Activated B cell treated with CpG ODN at 0.5 μM for 24 hours (primary cell): ENCODE measurements at places on chromosomes 7 and 10.

DNA sequence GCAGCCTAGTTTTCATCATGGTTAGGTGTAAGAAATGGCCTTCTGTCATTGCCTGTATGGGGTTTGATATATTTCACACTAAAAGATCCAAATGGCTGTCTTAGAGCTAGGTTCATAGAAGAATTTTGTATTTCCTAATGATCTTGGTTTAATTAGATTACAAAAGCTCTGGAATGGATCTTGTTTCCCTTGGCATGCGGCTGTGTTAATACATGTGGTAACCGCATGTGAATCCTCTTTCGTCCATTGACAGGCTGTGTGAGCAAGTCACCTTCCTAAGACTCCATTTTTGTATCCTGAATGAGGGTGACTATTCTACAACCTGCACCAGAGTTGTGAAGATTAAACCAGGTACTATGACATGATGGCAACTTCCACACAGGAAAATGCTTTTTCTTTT, 12.4 kb upstream of the FZD1 start:
- DNase-seq, result no peak

DNA sequence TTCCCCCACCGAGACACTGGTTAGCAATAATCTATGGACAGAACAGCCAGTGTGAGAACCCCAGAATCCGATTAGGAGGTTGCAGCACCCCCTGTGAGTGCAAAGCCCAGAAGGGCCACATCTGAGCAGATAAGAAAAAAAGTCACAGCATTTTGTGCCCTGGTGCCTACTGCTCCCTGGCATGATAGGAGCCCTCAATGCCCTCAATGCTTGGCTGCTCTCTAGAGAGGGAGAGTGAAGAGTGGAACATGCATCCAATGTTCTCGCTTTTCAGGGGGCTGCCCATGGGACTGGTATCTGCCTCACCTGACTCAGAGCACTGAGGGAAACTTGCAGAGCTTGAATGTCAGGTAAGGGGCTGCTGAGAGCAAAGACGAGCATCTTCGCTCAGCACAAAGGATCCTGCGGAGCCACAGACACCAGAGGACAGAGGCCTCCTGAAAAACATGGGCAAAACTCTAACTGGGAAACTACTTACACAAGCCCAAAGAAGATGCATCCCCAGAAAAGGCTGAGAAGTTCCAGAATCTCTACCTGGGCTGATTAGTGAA, 98.0 kb upstream of the FAM20C start:
- no peak for DNase-seq

DNA sequence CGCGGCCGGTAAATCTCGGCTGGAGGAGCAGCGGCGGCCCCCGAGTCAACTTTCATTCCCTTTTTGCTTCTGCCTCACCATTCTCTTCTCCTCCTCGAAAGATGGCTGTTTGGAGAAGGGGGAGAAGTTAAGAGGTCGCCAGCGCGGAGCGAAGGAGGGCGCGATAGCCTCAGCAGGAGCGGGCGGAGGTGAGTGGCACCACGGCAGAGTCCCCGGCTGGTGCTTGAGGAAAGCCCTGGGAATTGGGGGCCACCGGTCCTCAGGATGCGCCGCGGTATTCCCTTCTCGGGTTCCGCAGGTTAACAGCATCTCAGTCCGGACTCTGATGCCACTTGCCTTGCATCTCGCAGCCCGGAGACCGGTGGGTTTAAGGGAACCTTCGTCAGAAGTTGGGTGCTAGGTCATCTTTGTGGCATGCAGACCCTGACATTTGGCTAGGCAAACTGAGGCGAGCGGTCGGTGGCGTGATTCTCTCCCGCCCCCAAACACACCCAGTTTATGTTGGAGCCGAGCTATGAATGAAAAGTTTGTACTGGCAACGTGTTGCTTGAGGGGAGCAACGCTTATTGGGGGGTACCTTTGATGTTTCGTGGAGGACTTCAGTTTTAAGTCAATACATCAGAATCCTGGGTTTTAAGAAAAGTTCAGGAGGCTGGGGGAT, 59.5 kb upstream of the PRPS1L1 start:
- no peak for DNase-seq

DNA sequence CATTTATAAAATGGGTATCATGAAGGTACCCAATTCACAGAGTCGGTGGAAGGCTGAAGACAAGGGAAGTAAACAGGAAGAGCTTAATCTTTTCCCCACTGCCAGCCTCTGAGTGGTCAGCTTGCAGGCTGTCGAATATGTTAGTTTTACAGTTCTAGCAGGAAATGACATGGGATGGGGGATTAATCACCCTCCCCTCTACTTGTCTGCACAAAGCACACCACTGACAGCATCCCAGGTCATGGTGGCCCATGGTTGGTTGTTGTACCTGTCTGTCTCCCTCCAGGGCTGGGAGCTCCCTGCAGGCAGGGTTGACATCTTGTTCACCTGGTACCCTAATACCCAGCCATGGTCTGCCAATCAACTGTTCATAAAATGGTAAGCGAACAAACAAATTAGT, 55.6 kb downstream of the GRB10 start:
- DNase-seq, result no peak

GRCh38 chr10:62081341-62082270, 180.1 kb downstream of the ARID5B start:
- DNase-seq, result no peak

GRCh38 chr7:158127241-158127640, 460.4 kb downstream of the PTPRN2 start:
- DNase-seq, result no peak

- no peak for DNase-seq
These were observed 28.2 kb downstream of the COL1A2 start for GRCh38 chr7:94422827-94423460.

DNA sequence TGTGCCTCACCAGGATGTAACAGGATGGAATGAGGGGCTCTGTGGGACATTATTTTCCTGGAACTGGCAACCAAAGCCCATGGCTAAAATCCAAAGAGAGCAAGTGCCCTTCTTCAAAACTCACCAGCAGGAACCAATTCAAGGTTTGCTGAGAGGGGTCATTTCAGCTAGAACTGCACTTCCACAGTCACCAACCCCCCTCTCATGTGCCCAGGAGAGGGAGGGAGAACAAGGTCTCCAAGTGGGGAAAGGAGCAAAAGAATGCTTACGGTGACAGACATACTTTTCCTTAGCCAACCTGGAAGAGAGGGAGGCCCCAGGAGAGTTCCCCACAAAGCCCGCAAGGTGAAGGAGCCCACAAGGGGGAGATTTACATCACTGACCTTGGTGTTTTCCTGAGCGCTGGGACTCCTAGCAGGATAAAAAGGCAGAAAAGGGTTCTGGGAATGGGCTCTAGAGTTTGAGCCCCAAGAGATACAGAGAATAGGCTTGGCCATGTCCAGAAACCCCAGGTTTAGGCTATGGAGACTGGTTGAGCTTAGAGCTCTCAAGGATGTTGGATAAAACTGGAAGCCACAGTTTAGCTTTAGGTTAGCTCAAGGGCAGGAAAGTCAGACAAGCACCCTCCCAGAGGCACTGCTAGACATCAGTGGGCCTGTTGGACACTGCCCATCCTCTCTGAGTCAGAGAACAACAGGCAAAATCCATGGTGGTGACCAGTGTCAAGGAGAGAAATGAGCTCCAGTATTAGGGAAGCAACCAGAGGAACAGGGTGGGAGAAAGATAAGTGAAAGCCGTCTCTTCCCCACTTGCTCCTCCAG, 63.9 kb upstream of the GHITM start:
- no peak for DNase-seq

GRCh38 chr10:59324597-59324996, 37.8 kb downstream of the FAM13C start:
- DNase-seq, result no peak

DNA sequence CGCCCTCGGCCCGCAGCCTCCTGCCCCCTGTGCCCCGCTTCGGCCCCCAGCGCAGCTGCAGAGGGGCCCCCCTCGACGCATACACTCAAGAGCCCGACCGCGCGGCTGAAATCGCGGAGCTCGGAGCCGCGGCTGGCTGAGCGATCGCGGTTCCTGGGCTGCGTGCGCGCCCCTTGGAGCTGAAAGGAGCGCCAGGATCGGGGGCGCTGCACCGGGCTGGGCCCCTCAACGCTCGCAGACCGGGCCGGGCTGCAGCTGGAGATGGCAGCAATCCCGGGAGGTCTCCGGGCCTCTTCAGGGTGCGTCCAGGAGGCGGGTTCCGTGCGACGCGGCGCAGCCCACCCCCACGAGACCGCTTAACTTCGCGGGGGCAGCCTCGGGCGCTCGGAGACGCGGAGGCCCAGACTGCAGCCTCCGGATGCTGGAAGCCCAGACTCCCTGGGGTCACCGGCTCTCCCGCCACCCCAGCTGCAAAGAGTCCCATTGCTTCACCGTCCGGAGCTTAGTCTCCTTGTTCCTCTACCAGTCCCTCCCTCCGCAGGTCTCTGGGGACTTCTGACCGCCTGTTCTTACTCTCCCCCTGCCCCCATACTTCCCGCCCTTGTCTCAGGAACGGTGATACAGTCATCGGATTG, 73.0 kb upstream of the LRRC4 start:
- DNase-seq, result peak; percentile 25

DNA sequence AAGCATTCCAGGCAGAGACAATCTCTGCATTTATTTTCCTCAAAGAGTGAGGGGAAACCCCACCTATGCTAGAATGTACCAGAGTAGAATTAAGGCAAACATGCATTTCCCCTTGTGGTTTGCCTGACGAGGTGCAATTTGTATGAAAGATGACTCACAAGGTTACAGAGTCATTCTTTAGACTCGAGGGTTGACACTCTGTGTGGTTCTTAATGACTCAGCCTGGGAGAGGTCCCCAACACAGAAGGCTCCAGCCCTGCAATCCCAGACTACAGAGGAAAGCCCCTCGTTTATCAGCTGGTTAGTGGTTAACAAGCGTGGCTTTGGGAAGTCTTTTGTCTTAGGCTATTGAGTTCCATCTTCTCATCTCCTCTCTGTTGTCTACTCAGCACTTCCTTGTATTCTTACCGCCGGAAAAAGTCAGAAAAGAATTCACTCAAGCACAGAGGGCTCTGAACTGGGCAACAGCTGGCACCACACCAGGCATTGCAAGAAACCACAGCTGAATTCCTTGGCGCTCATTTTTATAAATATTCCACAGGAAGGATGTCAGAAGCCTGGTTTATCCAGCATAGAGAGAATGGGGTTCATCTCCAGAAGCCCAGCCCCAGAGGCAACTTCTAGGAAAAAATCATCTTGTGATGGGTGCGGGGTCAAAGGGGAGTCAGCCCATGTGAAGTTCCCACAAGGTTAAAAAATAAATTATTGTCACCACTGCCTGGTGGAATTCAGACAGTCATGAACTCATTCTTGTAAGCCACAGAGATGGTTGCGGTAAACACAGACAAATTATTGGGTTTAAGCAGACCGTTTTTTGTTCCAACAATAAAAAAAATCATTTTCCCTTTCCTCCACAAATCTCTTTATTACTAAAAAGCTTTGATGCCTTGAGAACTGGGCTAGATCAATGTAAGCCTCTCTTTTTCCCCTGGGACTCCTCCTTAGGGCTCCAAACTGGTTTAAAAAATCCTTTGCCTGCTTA, 24.5 kb upstream of the SVIL start:
- DNase-seq, result no peak

DNA sequence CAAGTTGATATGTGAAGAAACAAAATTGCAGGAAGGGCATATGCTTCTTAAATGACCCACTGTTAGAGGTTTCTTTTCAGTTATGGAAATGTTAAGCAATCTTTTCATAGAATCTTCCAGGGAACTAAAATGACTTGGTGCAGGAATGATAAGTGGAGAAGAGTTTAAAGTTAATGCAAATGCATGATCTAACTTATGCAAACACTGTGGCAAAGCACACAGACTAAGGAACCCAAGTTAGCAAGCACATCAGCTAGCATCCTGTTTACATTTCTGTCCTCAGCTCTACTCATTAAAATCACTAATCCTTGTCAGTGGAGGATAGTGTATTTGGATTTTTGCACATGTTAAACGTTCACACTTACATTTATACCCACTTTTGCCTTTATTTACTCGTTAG, 9.3 kb downstream of the CLCN1 start:
- no peak for DNase-seq

DNA sequence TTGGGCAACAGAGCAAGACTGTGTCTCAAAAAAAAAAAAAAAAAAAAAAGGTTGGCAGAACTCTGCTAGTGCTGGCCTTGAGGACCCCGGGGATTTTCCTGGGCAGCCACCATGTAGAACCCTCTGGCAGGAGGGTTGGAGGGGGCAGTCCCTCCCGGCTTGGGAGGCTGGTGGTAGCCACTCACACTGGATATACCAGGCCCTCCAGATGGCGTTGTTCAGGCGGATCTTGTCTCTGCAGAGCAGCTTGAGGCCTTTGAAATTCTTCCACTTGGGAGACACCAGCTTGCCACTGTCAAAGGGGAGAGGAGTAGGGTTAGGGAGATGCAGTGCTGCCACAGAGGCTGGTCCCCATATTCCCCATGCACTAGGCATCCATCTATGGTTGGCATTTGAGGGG, 8.4 kb downstream of the MLXIPL start:
- no peak for DNase-seq

- DNase-seq, result no peak
These were observed 9.3 kb downstream of the MKLN1 start for GRCh38 chr7:131336956-131337355.

DNA sequence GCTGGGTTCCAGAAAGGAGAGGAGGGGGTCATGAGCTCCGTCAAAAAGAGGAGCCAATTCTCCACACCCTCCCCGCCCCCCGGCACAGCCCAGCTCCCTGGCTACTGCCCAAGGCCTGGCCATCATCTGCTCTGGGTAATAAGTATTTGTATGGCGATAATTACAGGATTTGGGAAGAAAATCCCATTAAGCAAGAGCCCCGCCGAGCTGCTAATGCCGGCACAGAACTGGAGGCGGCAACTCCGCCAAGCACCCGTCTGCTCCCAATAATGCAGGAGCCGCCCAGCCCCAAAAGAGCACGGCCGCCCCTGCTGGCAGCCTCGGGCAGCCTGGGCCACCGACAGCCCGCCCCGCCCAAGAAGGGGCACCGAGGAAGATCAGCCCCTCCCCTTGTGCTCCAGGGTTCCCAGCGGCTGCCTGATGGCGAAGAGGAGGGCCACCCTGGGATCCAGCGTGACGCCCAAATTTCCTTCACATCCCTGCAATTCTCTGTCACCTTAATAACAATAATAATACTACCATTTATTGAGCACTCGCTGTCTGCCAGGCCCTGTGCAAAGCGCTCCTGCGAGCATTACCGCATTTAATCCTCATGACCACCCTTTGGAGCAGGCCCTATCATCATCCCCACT, 5.9 kb downstream of the SLIT1 start:
- no peak for DNase-seq

DNA sequence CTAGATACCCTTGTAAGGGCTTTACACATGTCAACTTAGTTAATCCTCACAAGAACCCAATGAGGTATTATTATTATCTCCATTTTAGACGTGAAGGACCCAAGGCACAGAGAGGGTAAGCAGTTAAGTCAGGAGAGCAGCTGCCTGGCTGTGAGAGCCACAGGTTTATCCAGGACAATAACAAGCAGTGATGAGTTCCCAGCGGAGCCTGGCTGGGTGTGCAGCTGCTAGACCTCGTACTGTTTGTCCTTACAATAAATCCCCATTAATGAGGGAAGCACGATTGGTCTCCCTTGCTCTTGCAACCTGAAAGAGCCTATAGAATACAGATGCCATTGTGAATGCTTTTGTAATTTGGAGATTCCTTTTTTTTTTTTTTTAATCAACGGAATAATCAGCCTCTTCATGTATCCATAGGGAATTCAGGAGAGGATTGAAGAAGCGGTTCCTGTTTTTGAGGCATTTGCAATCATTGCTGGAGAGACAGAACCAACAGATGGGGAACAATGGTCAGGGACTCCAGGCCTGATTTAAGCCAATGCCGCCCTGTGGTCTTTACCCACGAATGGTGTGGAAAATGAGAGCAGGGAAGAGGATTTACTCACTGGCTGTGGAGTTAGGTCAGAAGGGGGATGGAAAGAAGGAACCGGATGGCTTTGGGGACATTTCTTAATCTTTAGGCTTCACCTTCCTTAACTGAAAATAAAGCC, 12.3 kb upstream of the ASB4 start:
- no peak for DNase-seq

- no peak for DNase-seq
These were observed 107.5 kb downstream of the KIF20B start for GRCh38 chr10:89808842-89809241.
